Astrocyte of the spinal cord (primary cell): ENCODE measurements at places on chromosomes 3 and 15.

GRCh38 chr3:45878124-45878523 lies 8.2 kb upstream of the CCR9 start:
- DNase-seq, result no peak

GRCh38 chr3:134082582-134082981 lies 52.9 kb upstream of the SLCO2A1 start:
- DNase-seq, result no peak

- peak; percentile 45 for DNase-seq
Observed at GRCh38 chr15:69092159-69092558, 68.3 kb upstream of the GLCE start.

DNA sequence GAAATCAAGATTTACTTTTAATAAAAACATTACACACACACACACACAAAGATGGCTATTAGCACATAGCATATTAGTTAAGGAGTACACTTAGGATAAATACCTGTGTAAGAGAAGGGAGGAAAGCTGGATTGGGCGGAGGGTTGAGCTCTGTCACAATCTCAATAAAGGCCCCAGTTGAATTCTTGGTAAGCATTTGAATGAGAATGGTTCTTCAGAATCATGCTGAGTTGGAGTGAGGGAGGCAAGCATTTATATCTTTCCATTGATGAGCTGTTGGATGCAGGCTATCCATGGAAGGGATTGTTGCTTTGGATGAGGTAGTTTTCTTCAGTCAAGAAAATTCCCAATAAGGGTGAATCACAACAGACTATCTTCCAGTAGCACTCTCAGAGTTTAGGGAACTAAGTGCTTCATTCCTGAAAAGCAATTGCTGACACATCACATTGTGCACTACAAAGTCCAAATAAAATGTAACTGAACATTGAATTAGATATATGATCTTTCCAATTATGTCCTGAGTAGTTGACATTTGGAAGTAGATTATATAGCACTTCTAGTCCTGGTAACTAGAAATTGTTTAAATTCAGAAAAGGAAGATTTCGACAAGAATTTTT lies 95.7 kb downstream of the SUCNR1 start:
- no peak for DNase-seq

DNA sequence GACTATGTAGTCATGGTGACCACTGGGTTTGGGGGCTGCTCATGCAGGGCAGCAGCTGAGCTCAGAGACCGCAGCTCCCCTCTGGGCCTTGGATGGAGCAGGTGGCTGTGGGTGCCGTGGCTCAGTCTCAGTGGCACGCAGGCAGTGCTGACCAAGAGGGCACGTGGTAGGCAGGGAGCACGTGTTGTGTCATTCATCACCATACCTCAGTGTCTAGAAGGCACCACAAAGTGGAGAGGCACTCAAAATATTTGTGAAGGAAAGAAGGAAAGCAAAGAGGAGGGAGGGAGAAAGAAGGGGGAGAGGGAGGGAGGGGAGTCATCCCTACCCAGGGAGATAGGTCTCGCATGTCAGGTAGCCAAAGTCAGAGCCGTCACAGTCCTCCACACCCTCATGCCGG lies 26.1 kb downstream of the EAF1 start:
- no peak for DNase-seq

DNA sequence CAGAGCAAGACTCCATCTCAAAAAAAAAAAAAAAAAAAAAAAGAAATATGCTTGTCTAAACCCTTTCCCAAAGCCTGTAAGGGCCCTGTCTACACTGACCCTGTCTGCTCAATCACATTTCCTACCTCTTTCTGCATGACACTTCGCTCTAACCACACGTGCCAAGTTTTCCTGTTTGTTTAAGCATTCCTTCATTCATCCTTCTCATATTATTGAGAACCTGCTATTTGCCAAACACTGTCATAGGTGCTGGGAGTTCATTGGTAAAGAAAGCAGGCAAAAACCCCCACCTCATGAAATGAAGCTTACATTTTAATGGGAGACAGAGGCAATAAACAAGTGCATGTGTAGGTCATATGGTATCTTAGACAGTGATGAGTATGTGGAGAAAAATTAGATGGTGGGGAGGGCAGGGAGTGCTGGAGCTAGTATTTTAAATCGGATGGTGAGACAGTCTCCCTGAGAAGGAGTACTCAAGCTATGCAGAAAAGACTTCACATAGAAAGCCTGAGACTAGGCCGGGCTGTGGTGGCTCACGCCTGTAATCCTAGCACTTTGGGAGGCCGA lies 48.0 kb downstream of the B3GNT5 start:
- peak; percentile 51 for DNase-seq

GRCh38 chr3:124707656-124708062 lies 22.6 kb upstream of the UMPS start:
- peak; percentile 85 for DNase-seq

DNA sequence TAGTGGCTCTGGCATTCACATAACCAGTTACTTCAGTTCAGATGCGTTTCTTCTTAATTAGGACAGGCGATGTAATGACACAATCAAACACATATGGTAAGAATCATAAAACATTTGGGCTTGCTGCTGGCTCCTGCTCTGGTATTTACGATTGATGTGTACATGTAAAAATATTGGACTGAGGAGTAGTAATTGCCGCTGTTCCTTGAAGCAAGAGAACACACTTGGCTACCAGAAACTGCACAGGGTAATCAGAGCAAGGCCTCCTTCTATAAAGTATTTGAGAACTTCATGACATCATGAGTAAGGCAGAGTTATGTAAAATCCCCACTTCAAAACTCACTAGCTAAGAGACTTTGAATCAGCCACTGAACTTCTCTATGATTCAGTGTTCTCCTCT lies 158.1 kb downstream of the SSR3 start:
- DNase-seq, result no peak

GRCh38 chr3:17915341-17915740 lies 172.9 kb upstream of the TBC1D5 start:
- DNase-seq, result no peak

GRCh38 chr3:197292083-197292646 lies 6.2 kb downstream of the DLG1 start:
- no peak for DNase-seq

GRCh38 chr3:16508243-16508578 lies 5.3 kb downstream of the RFTN1 start:
- no peak for DNase-seq

DNA sequence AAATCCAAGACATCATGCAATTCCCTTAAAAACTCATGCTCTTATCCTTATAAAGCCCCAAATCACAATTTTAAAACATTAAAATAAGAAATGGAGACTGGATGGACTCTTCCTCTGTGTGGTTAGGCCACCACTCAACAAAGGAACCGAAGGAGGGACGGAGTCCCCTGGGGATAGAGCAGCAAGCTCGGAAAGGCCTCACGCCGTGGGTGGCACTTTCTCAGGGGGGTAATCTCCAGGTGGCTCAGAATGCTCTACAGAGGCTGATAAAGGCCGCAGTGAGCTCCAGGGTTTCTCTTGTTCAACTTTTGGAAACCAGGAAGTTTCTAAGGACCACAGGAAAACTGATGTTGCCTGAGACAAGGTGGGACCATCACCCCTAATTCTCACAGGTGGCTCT lies 23.2 kb downstream of the CCR9 start:
- no peak for DNase-seq

- DNase-seq, result no peak
Observed at GRCh38 chr3:133855002-133855370, 40.7 kb downstream of the RAB6B start.

DNA sequence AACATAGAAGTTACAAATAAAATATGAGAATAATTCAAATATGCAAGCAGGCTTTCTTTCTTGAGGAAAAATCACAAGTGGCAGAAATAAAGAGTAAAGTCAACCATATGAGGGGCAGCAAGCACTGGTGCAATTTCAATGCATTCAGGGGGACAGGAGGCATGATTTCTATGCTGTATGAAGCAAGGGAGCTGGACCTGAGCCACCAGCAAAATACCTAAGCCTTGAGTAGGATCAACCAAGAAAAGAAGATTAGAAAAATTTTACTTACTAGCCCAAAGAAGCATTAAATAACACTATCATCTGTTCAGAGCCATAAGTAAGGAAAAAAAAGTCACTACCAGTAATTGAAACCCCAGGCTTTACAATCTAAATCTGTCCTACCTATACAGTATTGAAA lies 6.3 kb downstream of the ADGRG7 start:
- peak; percentile 36 for DNase-seq

- no peak for DNase-seq
Observed at GRCh38 chr3:130323503-130323902, 22.0 kb upstream of the COL6A5 start.

- no peak for DNase-seq
Observed at GRCh38 chr15:34188711-34189110, 21.2 kb downstream of the KATNBL1 start.

- no peak for DNase-seq
Observed at GRCh38 chr15:80584973-80585525, 110.1 kb upstream of the ABHD17C start.

- DNase-seq, result no peak
Observed at GRCh38 chr15:48607846-48608245, 37.7 kb downstream of the FBN1 start.

DNA sequence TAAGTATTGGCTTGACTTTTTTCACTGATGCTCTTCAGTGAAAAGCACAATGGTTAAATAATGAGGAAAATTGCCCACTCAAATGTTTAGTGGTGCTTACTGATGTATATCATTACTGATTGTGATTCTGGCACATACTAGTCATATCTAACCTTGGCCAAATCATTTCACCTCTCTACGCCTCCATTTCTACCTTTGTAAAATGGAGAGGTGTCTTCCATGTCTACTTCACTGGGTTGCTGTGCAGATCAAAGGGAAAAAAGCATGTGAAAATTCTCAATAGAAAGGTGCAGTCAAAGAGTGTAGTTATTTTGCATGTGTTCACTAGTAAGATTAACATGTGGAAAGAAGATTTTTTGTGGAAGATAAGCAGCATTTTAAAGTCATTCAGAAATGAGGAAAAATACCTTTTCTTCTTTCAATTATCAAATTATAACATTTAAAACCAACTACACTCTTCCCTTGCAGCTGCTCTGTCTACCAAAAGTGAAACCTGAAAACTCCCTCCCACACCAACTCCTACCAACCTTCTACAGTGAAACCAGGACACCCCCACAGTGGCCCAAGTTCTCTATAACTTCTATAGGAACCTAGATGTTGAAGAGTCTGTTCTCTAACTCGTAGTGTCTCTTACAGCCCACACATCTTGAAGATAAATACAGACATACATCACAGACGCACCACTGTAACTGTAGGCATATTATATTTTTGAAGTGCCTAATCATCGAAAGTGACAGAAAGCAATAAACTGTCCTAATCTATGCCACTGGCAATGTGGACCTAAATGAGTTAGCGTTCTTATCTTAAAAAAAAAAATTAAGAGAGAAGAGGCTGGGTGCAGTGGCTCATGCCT lies 1.4 kb downstream of the CD200R1 start:
- no peak for DNase-seq

GRCh38 chr15:80701676-80702311 lies 6.7 kb downstream of the ABHD17C start:
- DNase-seq, result no peak

- no peak for DNase-seq
Observed at GRCh38 chr3:42988097-42988496, 9.0 kb downstream of the GASK1A start.

GRCh38 chr15:58057559-58057958 lies 8.0 kb downstream of the ALDH1A2 start:
- DNase-seq, result no peak

- peak; percentile 73 for DNase-seq
Observed at GRCh38 chr15:57146506-57147201, 228.2 kb downstream of the TCF12 start.

- no peak for DNase-seq
Observed at GRCh38 chr3:32428092-32429068, 36.7 kb downstream of the CMTM7 start.

- peak; percentile 64 for DNase-seq
Observed at GRCh38 chr3:70519913-70520659, 207.6 kb upstream of the MDFIC2 start.

DNA sequence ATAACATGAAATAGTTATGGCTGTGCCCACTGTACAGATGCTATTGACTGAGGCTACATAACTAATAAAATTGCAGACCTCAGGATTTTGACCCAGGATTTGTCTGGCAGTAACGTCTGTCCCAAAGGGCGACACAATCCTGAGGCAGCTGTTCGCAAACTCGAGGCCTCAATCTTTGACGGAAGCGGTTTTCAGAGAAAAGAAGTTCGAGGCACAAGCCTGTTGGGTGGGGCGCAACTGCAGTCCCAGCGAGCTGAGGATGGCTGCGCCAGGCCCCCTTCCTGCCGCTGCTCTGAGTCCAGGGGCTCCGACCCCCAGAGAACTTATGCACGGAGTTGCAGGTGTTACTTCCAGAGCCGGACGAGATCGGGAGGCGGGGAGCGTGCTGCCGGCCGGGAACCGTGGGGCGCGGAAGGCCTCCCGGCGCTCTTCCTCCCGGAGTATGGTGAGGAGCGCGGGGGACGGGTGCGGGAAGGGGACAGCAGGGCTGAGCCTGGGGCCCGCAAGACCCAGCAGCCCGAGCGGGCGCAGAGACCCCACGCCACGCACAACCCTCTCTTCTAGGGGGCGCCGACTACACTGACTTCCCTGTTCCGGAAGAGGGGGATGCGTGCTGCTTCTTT lies at the start of gene PARP15:
PARP15 (plus strand) TSS at position 242 of the 623 bp plus-strand sequence; CDS start at position 260, 18 bp downstream.
- no peak for DNase-seq

- DNase-seq, result peak; percentile 65
Observed at GRCh38 chr15:70867911-70868467, 14.0 kb upstream of the LARP6 start.

- peak; percentile 39 for DNase-seq
Observed at GRCh38 chr3:51391566-51392354, 675 bp downstream of the RBM15B start.

DNA sequence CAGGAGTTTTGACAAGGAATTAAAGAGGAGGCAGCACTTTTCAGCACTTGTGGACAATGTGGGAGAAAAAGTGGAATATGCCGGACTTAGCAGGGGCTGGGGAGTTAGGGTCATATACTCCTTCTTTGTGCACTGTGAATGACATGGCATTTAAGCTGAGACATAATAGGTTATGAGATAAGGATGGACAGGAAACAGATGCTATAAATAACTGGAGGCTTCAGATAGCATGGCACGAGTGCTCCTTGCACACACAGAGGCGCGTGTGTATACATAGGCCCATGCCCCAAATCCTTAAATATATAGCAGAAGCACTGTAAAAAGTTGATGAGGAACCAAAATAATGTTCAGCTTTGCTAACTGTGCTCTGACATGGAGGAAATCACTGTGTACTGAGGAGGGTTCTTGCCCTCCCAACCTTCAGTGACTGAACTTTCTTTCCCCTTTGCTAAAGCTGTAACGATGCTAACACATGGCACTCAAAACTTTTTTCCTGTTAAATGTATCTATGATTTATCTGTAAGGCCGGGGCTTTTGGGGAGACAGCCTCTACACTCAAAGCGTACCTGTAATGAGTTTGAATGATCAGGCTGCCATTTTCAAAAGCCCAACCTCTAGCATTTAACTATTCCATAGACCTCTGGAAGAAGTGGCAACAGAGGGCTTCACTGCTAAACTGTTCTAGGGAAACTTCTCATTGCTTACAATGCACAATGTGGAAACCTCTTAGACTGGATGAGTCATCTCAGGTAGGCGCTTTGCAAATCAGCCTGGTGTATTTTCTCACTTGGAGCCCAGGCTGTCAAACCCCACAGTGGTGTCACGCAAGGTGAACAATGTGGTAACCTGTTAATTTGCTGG lies 784.6 kb downstream of the NR2F2 start:
- DNase-seq, result no peak

GRCh38 chr3:172303181-172303580 lies 145.1 kb downstream of the GHSR start:
- no peak for DNase-seq
